ENCODE measurements at places on chromosomes 1 and 21.
A peak's percentile ranks its signal among the peaks of the same experiment; 100 is the strongest.

DNA sequence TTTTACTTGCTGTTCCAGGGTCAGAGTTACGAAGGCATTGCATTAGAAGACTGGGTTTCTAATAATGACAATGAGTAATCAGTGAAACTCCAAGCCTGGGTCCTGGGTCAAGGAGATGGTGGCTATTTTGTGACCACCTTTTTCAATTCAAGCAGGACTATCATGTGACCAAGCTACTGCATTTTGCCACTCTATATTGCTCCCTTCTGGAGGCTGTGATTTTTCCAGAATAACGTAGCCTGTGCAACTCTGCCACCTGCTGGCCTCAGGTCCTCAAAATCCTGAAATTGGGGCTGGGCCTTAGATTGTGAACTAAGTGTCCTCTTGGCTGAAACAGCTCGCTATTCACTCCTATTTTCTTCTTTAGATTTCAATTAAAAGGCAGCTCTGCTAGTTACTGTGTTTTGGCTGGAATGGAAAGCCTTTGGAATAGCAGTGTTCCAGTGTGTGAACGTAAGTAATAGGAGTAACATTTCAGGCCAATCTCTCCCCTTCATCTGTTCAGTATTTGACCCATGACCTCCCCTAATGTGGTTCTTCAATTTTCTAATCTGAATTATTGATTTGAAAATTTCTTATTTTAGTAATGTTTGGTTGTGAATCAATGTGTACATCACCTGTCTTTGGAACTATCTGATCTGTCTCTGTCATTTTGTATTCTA is 52.9 kb upstream of the CD46 start:
- DNase-seq = peak; percentile 31

- no peak for DNase-seq
Observed at GRCh38 chr1:2523891-2524609, 2.3 kb downstream of the PANK4 start.

DNA sequence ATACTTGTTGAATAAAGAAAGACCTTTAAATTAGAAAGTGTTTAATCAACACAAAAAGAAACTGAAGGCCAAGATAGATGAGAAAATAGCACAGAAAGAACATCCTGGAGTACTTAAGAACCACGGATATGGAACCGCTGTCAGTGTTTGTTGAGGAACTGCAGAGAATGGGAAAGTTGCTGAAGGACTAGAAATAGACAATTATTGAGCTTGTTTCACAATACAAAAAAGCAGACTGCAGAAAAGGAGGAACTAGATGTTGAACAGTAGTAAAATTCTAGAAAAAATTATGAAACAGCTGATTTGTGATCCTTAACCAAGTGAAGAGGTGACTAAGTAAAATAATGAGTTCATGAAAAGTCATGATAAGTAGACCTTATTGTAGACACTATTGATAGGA is 29.7 kb downstream of the MYSM1 start:
- DNase-seq = no peak

DNA sequence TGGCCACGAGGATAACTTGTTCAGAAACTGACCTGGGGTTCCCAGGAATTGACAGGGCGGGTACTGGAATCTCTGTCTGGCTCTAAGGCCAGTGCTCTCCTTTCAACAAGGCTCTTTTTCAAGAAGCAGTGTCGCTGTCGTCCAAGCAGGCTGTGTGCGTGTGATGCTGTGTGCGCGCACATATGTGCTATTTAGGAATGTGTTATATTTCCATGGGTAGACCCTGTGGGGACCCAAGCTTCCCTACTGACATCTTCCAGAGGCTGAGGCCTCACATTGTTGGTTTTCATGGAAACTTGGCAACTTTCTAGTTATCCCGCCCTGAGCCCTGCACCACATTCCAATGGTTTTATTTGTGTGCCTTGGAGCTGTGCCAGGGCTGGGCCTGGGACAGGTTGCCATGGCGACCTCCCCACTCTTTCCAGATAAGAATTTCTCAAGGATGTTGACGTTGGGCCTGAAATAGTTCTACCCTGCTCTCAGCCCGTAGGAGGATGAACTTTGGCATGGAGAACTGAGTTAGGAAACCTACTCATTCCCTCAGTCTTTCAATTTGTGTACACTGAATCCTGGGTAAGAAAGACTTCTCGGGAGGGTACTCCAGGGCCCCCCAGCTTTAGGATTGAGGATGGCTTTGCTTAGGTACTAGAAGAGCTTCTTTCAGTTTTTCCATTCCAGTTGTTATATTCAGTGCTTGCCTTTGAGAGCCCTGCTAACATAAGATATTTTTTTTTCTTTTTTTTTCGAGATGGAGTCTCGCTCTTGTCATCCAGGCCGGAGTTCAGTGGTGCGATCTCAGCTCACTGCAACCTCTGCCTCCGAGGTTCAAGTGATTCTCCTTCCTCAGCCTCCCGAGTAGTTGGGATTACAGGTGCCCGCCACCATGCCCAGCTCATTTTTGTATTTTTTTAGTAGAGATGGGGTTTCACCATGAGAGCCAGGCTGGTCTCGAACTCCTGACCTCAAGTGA is 38.8 kb upstream of the SRSF10 start:
- no peak for DNase-seq

DNA sequence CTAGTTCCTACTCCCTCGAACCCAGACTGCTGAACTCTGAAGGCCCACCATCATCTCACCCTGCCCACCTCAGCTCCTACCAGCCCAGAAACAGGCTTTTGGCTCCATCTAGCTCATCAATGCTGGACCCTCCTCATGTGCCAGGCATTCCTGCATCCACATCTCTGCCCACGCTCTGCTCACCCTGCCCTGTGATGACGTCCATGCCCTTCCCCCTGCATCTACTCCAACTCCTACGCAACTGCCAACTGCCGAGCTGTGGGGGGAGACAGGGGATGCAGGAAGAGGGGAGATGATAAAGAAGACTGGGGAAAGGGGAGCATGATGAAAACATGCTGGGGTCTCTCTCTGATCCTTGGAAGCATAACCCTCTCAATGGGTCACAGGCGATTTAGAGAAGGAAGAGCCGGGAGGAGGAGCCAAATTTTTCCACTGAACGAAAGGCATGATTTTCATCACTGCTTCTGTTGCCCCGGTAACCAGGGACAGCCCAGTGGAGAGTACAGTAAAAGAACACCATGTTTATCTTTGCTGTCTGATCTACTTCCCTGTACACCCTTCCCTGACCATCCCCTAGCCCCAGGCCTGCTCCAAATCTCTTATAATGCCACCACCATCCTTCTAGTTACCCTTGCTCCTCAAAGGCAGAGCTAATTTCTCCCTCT is 44.3 kb downstream of the CD34 start:
- DNase-seq = no peak

- no peak for DNase-seq
Observed at GRCh38 chr1:15519625-15520024, 4.4 kb downstream of the CASP9 start.

- no peak for DNase-seq
Observed at GRCh38 chr1:205969229-205969628, 26.0 kb upstream of the SLC26A9 start.

DNA sequence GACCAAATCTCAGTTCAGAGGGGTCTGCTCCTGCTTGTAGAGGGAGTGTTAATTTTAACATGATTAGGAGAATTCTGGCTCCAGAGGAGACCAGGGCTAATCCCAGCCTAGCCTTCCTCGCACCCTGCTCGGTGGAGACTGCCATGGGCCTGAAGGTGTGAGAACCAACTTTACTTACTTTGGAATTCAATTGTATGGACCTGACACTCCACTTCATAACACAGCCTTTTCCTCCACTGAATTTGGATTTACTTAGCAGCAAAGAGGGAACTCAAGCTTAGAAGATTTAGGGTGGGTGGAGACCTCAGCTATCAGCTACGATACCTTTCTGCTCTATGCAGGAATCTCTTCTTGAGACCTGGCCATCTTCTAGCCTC is 11.5 kb downstream of the PLXNA2 start:
- DNase-seq = no peak

GRCh38 chr1:8409606-8410005 is 91.7 kb downstream of the SLC45A1 start:
- no peak for DNase-seq

- no peak for DNase-seq
Observed at GRCh38 chr1:17561561-17561985, 22.1 kb downstream of the ARHGEF10L start.

DNA sequence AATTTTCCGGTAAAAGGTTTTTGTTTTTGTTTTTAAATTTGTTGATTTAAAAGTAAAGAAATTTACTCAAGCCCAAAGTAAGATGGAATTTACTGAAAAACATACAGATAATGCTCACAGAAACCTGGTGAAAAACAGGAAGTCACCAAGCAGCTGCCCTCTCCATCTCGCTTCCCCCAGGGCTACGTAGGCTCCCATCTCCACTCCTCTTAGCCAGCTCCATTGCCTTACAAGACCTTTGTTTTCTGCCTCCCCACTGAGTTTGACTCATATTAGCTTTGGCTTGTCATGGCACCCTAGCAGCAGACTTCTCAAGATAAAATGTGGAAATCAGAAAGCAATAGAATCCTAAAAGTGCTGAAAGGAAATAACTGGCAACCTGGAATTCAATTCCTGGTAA is 57.9 kb downstream of the PHTF1 start:
- no peak for DNase-seq

GRCh38 chr1:168260393-168260792 is 20.3 kb upstream of the TBX19 start:
- no peak for DNase-seq

GRCh38 chr1:154730986-154731489 is 123.1 kb upstream of the ADAR start:
- no peak for DNase-seq

DNA sequence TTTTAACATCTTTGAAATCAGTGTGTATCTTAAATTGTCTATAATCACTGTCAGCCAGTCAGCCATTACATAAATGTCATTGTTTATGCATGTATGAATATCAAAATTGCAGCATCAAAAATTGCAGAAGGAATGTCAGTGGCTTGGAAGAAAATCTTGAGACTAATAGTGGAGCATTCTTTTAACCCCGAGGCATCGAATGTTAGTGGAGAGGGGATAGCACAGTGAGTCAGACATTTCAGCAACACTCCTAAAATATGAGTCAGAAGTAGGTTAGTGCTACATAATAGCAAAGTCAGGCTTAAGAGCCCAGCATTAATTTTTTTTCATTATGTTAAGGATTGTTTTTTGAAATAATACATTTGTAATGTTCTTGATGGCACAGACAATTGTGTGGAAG is 45.5 kb downstream of the SNRPE start:
- DNase-seq = no peak

DNA sequence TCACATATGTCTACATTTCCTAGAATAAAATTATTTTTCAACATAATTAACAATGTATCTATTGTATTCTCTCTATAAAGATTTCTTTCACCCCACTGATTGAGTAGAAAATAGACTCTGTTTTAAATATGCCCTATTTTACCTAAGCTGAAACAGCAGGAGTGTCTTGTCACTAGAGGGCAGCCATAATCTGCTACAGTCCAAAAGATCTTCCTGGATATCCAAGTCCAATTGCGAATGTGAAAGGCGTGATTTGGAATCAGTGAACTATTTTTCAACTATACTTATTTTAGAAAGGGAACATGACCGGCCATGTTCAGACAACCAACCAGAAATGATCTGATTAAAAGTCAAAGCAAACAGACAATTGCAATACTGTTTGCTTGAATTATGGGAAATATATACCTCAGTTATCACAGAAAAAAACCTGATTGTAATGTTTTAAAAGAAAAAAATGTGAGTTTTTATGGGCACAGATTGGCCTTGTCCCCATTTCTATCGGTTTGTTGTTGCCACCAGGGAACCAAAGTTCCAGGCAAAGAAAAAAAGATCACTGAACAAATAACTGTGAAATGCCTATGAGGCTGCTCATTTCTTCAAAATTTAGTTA is 1211.0 kb upstream of the ADGRL4 start:
- DNase-seq = no peak

DNA sequence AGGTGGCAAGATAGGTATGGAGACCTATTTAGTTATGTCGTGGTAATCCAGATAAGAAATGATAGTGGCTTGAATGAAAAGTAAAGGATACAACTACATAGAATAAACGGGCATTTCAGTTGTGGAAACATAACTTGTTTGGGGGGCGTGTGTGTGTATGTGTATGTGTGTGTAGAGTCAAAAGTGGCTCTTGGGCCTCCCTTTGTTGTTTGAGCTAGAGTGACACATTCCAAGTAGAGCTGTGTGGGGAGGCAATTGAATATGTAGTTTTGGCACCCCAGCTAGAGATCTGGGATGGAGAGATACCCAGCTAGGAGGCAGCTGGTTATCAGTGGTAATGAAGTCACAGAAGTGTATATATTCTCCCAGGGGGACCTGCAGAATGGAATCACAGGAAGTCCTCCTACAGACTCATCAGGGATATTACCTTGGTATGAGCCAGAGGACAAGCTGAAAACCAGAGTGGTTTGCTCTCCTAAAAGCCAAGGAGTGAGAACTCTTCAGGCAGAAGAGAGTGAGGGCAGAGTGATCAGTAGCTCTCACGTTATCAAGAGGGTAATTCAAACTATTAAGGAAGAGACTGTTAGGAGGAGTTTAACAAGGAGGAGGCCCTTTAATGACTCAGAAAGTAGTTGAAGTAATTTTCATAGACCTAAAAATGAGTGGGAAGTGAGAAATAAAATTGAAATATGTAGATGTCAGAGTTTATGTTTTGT is 5.1 kb downstream of the CR1L start:
- no peak for DNase-seq

GRCh38 chr1:1136547-1137230 is 20.8 kb upstream of the C1orf159 start:
- DNase-seq = no peak

DNA sequence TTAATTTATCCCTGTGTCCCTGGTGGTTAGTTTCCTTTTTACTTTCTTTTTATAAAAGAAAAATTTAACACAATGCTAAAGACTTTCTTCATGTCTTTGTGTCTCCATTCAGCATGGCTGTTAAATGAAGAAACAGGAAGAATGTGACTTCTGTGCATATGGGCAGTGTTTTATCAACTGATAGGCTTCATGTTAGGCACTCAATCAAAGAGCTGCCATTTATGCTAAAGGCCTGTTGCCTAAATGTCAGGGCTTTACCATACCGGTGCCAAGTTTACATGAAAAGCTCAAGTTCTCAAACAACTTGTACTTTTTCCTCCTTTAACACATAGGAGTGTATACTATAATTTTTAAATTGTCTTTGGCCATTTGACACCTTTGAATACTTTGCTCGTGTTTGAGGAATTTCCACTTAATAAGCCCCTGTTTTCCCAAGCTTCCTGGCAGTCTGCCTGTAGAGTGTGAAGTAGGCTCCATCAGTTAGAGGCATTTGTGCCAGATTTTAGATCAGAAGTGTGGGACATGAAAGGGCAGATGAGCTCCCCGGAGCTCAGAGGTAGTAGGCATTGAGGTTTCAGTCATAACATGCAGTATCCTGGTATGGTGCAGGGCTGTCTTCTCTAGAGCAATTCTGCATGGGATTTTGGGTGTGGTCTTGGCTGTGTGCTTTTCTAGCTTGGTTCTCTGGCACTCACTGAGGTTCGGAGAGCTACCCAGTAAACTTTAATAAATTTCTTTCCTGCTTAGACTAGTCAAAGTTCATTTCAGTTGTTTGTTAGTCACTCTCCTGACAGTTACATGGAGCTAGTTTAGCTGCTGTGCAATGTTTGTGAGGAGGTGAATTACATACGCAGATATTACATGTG is 119.0 kb downstream of the LEPR start:
- no peak for DNase-seq

- no peak for DNase-seq
Observed at GRCh38 chr1:198122693-198123092, 34.1 kb upstream of the NEK7 start.

GRCh38 chr1:22741118-22741517 is 30.5 kb downstream of the EPHB2 start:
- no peak for DNase-seq

GRCh38 chr1:156293895-156294294 is 1.6 kb downstream of the GLMP start:
- no peak for DNase-seq

- no peak for DNase-seq
Observed at GRCh38 chr1:245356891-245357585, 202.3 kb downstream of the KIF26B start.

- no peak for DNase-seq
Observed at GRCh38 chr1:9326596-9326995, 33.9 kb downstream of the SPSB1 start.

Data from stimulated activated CD4-positive, alpha-beta T cell treated with anti-CD3 and anti-CD28 coated beads, Interleukin-2, amount 100 ng/mL, for 48 hours (primary cell).